Small intestine (tissue), 16 donors: ENCODE measurements at places on chromosomes 3 and 15. TPM values are rescaled to one million over a fixed set of nuclear protein-coding genes. Genes with fewer than 3 reads are reported as not detected.

GRCh38 chr15:60883691-60884640 lies 345.1 kb downstream of the RORA start:
- H3K27ac ChIP-seq = no peak overlapping the region
- no peaks in the 10 kb centered on the region for H3K27me3 ChIP-seq
- no peaks in the 10 kb centered on the region for H3K4me1 ChIP-seq
- H3K36me3 ChIP-seq = no peaks in the 10 kb centered on the region

DNA sequence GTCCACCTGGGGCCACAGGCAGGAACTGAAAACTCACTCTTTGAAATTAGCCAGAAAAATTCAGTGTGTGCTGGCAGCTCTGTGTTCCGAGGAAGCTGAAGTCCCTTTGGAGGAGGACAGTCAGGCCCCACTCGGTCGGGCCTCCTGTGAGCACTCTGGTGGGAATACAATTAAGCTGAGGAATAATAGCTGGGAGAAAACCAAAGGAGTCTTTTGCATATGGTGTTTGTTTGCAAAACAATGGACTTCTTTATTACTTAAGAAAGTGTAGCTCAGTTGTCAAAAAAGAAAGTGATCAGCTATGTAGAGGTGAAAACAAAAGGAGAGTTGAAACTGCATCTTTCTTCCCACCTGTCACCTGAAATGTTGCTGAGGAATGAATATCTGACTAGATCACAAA lies 202.5 kb downstream of the MEIS2 start:
- peaks cover 4% of the 10 kb centered on the region for H3K36me3 ChIP-seq
- no peak overlapping the region for H3K27ac ChIP-seq
- H3K27me3 ChIP-seq = no peaks in the 10 kb centered on the region

GRCh38 chr15:31434588-31435260 lies 108.1 kb downstream of the KLF13 start:
- no peak overlapping the region for H3K4me3 ChIP-seq
- H3K36me3 ChIP-seq = no peaks in the 10 kb centered on the region
- peaks cover 8% of the 10 kb centered on the region for H3K4me1 ChIP-seq
- H3K27me3 ChIP-seq = no peaks in the 10 kb centered on the region
- DNase-seq = peak; percentile 33
- H3K27ac ChIP-seq = peak overlapping the region; percentile 88

GRCh38 chr3:120816728-120817127 lies 74.2 kb downstream of the GTF2E1 start:
- H3K27me3 ChIP-seq = no peaks in the 10 kb centered on the region
- no peak overlapping the region for H3K27ac ChIP-seq
- no peak for DNase-seq
- no peaks in the 10 kb centered on the region for H3K36me3 ChIP-seq

GRCh38 chr3:116164039-116164438 lies 281.2 kb downstream of the LSAMP start:
- no peaks in the 10 kb centered on the region for H3K27me3 ChIP-seq
- H3K4me1 ChIP-seq = no peaks in the 10 kb centered on the region
- DNase-seq = no peak
- no peak overlapping the region for H3K4me3 ChIP-seq

DNA sequence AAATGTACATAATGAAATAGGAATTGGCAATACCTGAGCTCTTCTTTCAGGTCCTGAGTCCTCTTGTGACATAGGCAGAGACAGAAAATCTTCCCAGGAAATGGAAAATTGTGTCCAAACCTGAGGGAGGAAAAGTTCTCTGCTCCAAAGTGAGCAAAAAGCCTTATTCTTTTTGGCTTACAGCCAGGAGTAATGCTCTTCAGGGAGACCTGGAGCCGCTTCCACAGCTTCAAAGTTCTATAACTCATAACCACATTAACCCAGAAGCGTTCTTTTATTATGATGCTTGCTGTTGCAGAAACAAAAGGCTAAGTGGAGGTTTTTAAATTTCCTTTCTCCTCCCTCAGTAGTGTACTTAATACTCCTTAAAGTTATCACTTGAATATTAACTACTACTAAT lies 633 bp downstream of the IGSF10 start:
- H3K36me3 ChIP-seq = no peaks in the 10 kb centered on the region
- no peak for DNase-seq
- no peak overlapping the region for H3K27ac ChIP-seq
- H3K4me3 ChIP-seq = peak overlapping the region; percentile 57

Gene CLDN16
- polyA plus RNA-seq = not detected

Gene NRROS
- polyA plus RNA-seq = 1.5 TPM

Gene THRB
- 3.3 TPM for polyA plus RNA-seq

Gene ZNF385D
- polyA plus RNA-seq = under 0.01 TPM

Gene FOXB1
- polyA plus RNA-seq = not detected

Gene ZDHHC23
- 7.6 TPM for polyA plus RNA-seq

Gene GOLGA8G
- polyA plus RNA-seq = not detected

Gene SIAH2
- polyA plus RNA-seq = 14.5 TPM

Gene GPR62
- 0.10 TPM for polyA plus RNA-seq

Gene LMCD1
- 12.2 TPM for polyA plus RNA-seq

Gene RHCG
- polyA plus RNA-seq = 2.2 TPM
